ENCODE measurements at places on chromosomes 5 and 9.

- H3K27ac ChIP-seq: no peak overlapping the region
- no peaks in the 10 kb centered on the region for H3K36me3 ChIP-seq
- H3K4me1 ChIP-seq: peaks cover 12% of the 10 kb centered on the region
Observed at GRCh38 chr5:142841511-142842265, 71.5 kb downstream of the ARHGAP26 start.

DNA sequence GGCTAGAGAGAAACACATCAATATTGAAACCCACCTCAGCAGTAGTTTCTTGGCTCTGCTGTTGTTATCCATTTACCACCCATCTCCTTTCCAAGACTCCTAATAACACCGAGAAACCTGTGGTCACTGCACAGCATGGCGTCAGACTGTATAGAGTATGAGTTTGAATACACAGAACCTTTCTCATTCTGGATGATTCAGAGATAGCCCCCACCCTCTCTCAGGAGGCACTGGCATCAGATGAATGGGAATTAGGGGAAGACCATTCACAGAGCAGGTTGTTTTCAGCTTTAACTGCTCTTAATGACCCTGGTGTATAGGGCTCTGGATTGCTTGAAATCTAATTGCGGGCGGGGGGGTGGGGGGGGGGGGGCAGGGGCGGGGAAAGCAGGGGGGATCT, 86.7 kb downstream of the GPR21 start:
- peaks cover 61% of the 10 kb centered on the region for H3K36me3 ChIP-seq
- no peaks in the 10 kb centered on the region for H3K27me3 ChIP-seq
- no peaks in the 10 kb centered on the region for H3K4me1 ChIP-seq
- DNase-seq: no peak
- no peak overlapping the region for H3K27ac ChIP-seq

- no peak overlapping the region for H3K4me3 ChIP-seq
- H3K4me1 ChIP-seq: peaks cover 7% of the 10 kb centered on the region
- no peak overlapping the region for H3K27ac ChIP-seq
- peak; percentile 37 for DNase-seq
Observed at GRCh38 chr5:126499853-126500342, 76.7 kb downstream of the GRAMD2B start.

DNA sequence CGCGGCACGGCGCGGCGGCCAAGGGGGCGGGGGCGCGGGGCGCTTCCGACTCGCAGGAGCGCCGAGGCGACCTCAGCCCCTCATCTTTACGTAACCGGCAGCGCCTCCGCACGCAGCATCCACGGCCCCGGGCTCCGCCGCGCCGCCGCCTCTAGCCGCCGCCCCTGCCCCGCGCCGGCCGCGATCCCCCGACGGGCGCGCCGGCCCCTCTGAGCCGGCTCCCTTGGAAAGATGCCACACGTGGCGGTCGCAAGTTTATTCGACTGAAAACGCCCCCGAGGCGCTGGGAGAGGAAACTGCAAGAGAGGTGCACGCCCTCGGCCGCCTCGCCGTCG, 1.0 kb downstream of the KLF9 start:
- H3K36me3 ChIP-seq: no peaks in the 10 kb centered on the region
- H3K4me3 ChIP-seq: peak overlapping the region; percentile 74
- H3K27me3 ChIP-seq: no peaks in the 10 kb centered on the region
- peak; percentile 46 for DNase-seq

GRCh38 chr5:16902846-16903245, 33.2 kb downstream of the MYO10 start:
- no peaks in the 10 kb centered on the region for H3K36me3 ChIP-seq
- no peak overlapping the region for H3K27ac ChIP-seq
- no peak overlapping the region for H3K4me3 ChIP-seq
- H3K27me3 ChIP-seq: peaks cover 11% of the 10 kb centered on the region
- DNase-seq: no peak

DNA sequence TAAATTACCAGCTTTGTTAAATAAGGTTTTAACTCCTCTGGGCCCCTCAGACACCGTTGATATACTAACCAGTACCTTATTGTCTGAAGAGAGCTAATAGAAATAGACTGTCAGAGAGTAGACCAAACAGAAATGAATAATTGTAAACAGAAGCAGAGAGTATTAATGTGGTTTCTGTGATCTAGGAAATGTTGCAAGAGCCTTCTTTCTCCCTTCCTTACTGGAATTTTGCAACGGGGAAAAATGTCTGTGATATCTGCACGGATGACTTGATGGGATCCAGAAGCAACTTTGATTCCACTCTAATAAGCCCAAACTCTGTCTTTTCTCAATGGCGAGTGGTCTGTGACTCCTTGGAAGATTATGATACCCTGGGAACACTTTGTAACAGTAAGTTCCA, 5.1 kb downstream of the TYRP1 start:
- H3K27ac ChIP-seq: no peak overlapping the region
- H3K27me3 ChIP-seq: no peaks in the 10 kb centered on the region
- no peaks in the 10 kb centered on the region for H3K36me3 ChIP-seq
- no peaks in the 10 kb centered on the region for H3K4me1 ChIP-seq

DNA sequence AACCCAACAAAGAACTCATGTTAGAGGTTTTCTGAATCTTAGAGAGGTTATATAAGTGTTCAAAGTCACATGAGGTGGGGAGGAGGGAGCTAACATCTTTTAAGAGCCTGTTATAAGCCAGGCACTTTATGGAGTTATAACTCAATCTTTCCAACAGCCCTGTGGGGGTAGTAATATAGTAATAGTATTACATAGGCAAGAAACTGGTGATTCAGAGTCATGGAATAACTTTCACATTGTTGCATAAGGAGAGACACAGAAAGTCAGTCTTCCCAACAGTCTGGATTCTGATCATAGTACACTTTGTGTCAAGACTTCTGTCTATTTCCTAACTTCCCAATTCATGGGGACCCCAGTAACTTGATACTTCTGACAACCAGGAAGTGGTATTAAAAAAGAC, 89.2 kb downstream of the ACER2 start:
- H3K4me1 ChIP-seq: peaks cover 3% of the 10 kb centered on the region
- no peak overlapping the region for H3K4me3 ChIP-seq
- H3K27me3 ChIP-seq: no peaks in the 10 kb centered on the region
- DNase-seq: no peak

- H3K4me3 ChIP-seq: no peak overlapping the region
- no peaks in the 10 kb centered on the region for H3K36me3 ChIP-seq
- no peak overlapping the region for H3K27ac ChIP-seq
- no peaks in the 10 kb centered on the region for H3K4me1 ChIP-seq
- H3K27me3 ChIP-seq: no peaks in the 10 kb centered on the region
- DNase-seq: no peak
Observed at GRCh38 chr5:58983526-58984452, 400.9 kb downstream of the RAB3C start.

DNA sequence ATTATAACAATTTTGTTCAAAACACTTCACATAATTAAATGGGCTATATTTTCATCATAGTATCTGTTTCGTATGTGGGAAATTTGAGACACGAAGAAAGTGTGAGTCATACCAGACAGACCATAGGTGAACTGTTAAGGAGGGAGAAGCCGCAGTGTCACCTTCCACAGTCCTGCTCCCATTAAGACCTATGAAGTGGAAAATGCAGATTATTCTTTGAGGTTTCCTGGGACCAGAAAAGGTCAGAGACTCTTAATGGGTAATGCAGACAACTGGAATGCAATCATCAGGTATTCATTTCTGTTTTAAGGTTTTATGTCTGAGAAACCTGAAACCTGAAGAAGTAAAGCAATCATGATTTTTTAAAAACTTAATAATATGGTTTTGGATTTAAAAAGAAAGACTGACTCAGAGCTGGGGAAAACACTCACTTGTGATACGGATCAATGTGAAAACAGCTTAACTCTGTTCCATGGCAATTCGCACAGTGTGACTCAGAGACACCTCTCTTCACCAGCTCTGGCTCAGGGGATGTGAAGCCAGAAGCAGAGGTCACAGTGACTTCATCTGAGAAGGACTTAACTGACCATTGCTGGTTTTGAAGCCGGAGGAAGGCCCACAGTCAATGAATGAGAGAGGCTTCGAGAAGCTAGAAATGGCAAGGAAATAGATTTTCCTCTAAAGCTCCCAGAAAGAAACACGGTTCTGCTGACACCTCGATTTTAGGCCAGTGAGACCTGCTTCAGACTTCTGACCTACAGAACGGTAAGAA, 17.2 kb upstream of the GCNT1 start:
- no peaks in the 10 kb centered on the region for H3K27me3 ChIP-seq
- no peak for DNase-seq
- no peak overlapping the region for H3K27ac ChIP-seq
- H3K4me1 ChIP-seq: no peaks in the 10 kb centered on the region
- no peaks in the 10 kb centered on the region for H3K36me3 ChIP-seq

GRCh38 chr9:121576281-121577075, 75.0 kb upstream of the DAB2IP start:
- no peak overlapping the region for H3K27ac ChIP-seq
- H3K27me3 ChIP-seq: peaks cover 50% of the 10 kb centered on the region
- no peaks in the 10 kb centered on the region for H3K36me3 ChIP-seq
- H3K4me3 ChIP-seq: no peak overlapping the region
- H3K4me1 ChIP-seq: peaks cover 7% of the 10 kb centered on the region

DNA sequence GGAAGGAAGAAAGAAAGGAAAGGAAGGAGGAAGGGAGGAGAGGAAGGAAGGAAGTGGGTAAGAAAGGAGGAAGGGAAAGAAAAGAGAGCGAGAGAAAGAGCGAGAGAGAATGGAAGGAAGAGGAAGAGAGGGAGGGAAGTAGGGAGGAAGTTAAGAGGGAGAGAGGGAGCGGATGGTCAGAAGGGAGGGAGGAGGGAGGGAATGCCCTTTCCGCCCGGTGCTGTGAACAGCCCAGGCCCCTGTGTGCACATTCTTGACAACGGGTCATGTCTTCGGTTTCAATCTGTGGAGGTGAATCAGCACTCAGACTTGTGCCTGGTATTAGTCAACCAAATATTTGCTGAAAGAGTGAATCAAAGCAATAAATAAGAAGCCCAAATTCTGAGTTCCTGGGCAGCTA, 39.2 kb downstream of the PRUNE2 start:
- H3K27ac ChIP-seq: no peak overlapping the region
- H3K4me3 ChIP-seq: no peak overlapping the region
- no peak for DNase-seq
- H3K36me3 ChIP-seq: no peaks in the 10 kb centered on the region

DNA sequence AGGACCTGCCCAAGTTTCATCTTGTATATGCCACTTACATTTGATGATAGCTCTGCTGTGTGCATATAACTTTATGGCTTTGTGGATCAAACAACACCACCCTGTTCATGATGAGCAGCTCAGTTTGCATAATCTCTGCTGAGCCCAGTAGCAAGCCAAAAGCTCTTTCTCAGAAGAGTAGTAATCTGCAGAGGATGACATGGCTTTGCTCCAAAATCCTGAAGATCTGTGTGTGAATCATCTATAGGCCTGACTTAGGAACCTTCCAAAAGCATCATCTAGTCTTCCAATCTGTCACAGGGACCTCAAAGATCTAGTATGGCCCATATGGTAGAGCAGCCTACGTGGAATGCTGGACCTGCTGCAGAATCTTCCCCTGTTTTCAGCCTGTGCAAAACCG, 394.6 kb downstream of the PSAT1 start:
- no peaks in the 10 kb centered on the region for H3K4me1 ChIP-seq
- no peaks in the 10 kb centered on the region for H3K27me3 ChIP-seq
- no peak for DNase-seq
- H3K36me3 ChIP-seq: no peaks in the 10 kb centered on the region
- no peak overlapping the region for H3K27ac ChIP-seq

DNA sequence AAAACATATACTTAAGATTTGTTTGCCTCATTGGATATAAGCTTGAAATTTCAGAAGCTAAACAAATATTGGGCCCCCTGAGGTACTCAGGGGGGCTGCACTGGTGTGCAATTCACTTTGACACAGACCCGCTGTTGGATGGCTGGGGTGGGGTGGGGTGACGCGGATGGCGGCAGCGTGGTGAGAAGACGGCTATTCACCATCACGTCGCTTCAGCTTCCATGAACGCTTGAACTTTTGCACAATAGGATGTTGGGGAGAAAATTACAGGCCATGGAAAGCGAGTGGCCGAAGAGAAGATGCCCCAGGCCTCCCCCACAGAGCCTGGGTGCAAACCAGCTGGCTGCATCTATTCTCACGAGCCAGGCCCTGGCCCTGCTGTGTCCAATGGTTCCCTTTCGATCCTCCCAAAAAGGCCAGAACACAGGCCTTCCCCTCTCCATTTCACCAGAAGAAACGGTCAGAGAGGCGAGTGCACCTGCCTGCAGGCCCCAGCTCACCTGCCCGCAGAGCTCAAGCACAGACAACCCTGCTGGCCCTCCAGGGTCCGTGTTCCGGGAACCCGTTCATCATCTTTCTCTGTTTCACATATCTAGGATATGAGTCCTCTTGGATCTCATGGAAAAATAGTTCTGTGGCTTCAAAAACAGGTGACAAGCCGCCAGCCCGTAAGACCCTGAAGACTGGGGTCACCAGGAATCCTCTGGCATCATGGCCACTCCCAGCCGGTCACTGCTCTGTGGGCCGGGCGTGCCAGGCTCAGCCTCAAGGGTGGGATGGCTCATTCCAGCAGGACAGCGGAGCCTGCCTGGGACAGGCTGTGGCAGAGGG, 46.8 kb upstream of the SARDH start:
- H3K27me3 ChIP-seq: peaks cover 32% of the 10 kb centered on the region
- no peaks in the 10 kb centered on the region for H3K4me1 ChIP-seq
- H3K36me3 ChIP-seq: no peaks in the 10 kb centered on the region
- DNase-seq: no peak
- H3K4me3 ChIP-seq: no peak overlapping the region

DNA sequence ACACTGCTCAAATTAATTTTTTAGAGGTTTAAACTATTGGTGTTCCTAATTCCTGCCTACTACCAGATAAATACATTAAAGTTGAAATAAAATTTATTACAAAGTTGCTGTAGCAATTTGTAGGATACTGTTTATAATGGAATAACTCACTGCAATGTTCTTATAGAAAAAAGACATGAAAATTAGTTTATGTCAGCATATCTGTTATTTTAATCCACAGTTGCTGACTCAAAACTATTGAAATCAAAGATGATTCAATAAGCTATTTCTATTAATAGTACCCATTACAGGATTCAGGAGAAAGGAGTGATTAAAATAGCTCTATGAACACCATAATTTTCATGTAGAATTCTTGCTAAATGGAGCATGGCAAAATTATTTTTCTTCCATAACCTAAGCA, 764.4 kb upstream of the NUDT12 start:
- H3K4me1 ChIP-seq: no peaks in the 10 kb centered on the region
- no peak overlapping the region for H3K27ac ChIP-seq
- no peak for DNase-seq
- no peak overlapping the region for H3K4me3 ChIP-seq
- no peaks in the 10 kb centered on the region for H3K27me3 ChIP-seq

- H3K4me3 ChIP-seq: no peak overlapping the region
- H3K4me1 ChIP-seq: no peaks in the 10 kb centered on the region
- H3K36me3 ChIP-seq: no peaks in the 10 kb centered on the region
Observed at GRCh38 chr5:90191352-90192045, 218.1 kb downstream of the CETN3 start.

Data from K562 (cell line).